ENCODE measurements at places on chromosomes 16 and 17. TPM values are rescaled to one million over a fixed set of nuclear protein-coding genes. Genes with fewer than 3 reads are reported as not detected.

GRCh38 chr17:77579131-77579530 is 379.4 kb upstream of the TNRC6C start:
- DNase-seq, result no peak

GRCh38 chr16:89178453-89179147 is 7.1 kb downstream of the CDH15 start:
- no peak for DNase-seq

GRCh38 chr16:87489434-87490045 is 3.3 kb downstream of the ZCCHC14 start:
- DNase-seq, result no peak

DNA sequence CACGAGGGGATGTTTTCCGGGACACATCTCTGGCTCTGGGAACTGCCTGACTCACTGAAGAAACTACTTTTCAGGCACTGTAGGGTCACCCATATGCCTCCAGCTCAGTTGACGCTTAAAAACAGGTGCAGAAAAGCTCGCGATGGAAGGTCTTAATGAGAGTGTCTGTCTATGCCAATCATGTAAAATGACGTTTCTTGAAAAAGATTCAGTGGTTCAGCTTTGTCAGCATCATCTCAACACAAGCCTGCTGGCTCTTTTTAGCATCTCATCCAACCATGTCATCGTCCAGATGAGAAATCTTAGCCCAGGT is 27.5 kb downstream of the OR1D5 start:
- no peak for DNase-seq

DNA sequence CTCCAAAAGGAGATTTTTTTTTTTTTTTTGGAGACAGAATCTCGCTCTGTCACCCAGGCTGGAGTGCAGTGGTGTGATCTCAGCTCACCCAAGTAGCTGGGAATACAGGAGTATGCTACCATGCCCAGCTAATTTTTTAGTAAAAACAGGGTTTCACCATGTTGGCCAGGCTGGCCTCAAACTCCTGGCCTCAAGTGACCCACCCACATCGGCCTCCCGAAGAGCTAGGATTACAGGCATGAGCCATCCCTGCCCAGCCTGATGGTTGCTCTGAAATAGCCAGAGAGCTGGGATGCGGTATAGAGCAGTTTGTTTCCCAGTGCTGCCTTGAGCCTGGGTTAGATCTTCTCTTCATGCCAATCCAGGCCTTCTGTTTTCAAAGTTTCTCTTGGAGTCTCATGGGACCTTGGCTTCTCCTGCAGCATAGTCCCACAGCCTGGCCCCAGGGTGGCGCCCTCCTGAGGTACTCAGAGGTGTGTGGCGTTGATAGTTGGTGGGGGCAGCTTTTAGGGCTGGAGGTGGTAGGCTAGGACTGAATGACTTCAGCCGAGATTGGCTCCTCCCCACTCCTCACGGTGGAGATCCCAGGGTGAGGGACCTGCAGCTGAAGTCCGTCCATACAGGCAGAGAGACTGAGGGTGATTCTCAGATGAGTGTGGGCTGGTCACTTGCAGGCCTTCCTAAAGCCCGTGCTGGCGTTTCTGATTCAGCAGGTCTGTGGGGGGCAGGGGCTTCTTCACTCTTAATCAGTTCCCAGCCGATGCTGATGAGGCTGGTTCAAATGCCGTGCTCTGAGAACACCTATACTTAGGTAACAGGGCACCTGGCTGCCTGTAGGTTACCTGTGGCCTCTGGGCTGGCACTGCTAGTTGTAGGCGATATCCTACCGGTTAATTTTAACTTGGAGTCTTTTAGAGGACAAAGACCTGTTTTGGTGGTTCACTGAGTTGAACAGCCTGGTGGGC is 52.0 kb downstream of the TNFRSF13B start:
- DNase-seq, result no peak

- DNase-seq, result no peak
Observed at GRCh38 chr17:36845916-36846315, 91.4 kb upstream of the LHX1 start.

DNA sequence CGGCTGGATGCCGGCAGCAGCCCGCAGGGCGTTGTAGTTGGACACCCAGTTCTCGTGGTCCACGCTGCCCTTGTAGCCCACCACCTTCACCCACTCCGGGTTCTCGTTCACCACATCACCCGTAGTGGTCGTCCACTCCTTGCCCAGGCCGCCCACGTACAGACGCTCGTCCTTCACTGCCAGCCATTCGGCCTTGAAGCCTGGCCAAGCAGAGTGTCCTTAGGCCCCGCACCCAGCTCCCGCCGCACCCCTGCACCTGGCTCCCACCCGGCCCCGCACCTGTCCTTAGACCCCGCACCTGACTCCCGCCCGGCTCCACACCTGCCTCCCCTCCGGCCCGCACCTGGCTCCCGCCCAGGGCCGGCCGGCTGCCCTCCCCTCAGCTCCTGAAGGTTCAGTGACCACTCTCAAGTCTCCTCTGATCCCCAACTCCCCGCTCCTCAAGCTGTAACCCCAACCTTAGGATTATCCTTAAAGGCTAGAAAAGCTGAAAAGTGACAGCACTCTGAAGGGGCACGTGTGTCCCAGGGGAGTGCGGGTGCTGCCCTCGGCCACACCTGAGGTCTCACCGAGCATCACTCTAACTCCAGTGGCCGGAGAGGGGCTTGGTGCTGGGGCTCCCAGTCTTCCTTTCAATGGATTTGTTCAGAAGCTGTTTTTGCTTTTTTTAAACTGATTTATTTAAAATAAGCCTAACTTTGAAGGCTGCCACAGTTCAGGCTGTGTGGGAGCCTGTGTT is 14.4 kb downstream of the CANT1 start:
- no peak for DNase-seq

- peak; percentile 33 for DNase-seq
Observed at GRCh38 chr17:17137731-17138585, 68.2 kb downstream of the PLD6 start.

GRCh38 chr16:15754821-15755534 is 101.8 kb downstream of the MYH11 start:
- no peak for DNase-seq

DNA sequence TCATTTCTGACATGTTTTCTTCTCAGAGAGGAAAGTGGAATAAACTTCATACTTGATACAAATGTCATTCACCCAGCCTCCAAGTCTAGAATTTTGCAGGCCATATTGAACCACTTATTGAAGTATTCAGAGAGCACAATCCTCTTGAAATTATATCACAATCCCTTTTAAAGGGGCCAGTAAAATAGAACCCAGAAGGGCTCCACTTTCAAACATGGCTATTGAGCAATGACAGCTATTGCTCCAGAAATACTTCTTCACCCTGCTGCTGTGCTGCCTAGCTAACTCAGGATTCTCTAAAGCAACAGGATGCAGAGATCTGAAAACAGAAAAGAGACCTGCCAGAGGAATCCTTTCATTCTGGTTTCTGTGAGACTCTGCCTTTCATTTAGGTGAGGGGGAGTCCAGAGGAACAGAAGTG is 275.0 kb upstream of the CDH5 start:
- no peak for DNase-seq

- DNase-seq, result no peak
Observed at GRCh38 chr16:51538707-51539498, 387.8 kb upstream of the SALL1 start.

DNA sequence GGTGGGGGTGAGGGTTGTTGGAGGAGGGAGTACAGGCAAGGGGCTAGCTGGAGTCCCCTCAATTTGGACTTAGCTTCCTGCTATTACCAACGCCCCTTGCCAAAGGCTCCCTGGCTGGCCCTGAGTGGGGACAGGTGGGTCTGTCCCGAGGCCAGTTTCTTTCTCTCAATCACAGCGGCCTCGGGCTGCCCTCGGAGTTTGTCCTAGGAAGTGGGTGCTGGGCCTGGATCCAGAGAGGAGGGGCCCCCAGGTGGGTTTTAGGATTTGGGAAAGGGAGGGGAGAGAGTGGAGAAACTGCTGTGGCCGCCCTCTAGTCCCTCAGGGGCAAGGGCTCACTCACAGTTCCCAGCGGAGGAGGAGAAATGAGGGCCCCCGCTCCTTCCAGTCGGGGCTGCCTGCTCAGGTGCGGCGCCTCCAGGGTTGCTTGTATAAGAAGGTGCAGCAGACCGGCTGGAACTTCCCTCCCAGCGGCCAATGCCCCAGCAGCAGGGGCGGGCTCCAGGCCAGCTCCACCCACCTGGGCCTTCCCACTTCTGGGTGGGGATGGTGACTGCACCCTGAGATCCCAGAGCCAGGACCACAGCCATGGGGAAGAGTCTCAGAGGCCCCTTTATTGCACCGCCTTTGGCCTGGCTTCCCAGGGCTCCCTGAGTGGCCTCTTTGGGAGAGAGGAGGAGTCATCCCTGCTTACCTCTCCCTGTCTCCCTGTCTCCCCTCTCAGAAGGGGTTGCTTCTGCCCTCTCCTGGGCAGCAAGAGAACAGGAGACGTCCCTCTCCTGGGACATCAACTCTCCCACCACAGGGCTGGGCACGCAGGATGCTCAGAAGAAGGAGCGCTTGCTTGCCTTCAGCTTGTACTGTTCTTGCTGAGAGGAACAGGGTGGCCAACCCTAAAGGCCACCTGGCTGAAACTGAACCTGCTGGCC is 112.0 kb upstream of the SMURF2 start:
- peak; percentile 75 for DNase-seq

- no peak for DNase-seq
Observed at GRCh38 chr17:76997981-76998531, 129.9 kb downstream of the MGAT5B start.

DNA sequence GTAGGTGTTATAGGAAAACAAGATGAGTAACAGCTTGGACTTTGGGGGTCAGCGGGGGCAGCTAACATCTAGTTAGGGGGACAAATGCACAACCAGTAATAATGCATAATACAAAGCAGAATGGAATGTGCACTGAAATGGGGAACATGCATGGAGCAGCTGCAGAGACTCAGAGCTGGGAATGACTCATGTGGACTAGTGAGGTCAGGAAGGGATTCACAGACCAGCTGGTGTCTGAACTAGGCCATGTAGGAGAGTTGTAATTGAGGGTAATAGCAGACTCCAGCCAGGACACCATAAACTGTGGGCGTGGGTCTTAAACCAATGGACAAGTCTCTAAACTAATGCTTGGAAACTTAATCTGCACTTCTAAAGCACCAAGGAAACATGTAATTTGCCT is 176.8 kb upstream of the ASIC2 start:
- DNase-seq, result peak; percentile 10

GRCh38 chr17:46744441-46744840 is 74.1 kb downstream of the WNT3 start:
- no peak for DNase-seq

GRCh38 chr17:65395924-65396323 is 165.5 kb downstream of the AXIN2 start:
- no peak for DNase-seq

DNA sequence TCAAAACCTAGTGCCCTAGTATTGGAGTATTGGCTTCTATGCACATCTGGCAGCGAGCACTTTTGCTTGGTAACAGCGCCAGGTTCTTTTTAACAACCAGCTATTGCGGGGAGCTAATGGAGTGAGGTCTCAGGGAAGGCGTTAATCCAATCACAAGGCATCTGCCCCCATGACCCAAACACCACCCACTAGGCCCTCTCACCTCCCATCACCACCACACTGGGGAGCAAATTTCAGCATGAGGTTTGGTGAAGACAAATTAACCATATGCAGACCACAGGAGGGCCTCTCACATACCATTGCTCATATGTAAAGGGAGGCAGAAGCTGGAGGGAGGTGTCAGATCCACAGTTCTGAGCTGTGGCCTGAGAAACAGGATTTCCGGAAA is 893 bp upstream of the ODF4 start:
- DNase-seq, result no peak

DNA sequence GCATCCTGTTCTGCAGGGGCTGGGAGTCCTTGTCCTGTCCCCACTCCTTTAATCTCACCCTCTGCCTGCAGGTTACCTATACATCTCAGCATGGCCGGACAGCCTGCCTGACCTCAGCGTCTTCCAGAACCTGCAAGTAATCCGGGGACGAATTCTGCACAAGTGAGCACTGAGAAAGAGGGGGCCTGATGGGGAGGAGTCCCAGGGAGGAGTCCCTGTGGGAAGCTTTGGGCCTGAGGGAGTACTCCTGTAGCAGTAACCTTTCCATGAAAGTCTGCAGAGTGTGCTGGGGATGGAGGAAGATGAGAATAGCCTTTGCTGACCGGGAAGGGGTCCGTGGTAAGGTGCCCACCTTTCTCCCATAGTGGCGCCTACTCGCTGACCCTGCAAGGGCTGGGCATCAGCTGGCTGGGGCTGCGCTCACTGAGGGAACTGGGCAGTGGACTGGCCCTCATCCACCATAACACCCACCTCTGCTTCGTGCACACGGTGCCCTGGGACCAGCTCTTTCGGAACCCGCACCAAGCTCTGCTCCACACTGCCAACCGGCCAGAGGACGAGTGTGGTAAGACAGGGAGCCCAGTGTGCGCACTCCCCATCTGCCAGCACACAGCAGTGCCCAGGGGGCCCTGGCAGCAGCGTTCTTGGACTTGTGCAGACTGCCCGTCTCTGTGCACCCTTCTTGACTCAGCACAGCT is 14.8 kb downstream of the MIEN1 start:
- no peak for DNase-seq

The NPIPB9 gene
- 6.7 TPM for total RNA-seq

The LITAFD gene
- not detected for total RNA-seq

The CYGB gene
- 9.6 TPM for total RNA-seq

The MED13 gene
- 41.5 TPM for total RNA-seq

The GPR142 gene
- total RNA-seq, result 0.66 TPM

The SLFN14 gene
- total RNA-seq, result not detected
